GM04503 (cell line): ENCODE measurements at places on chromosomes 3 and 15.
A peak's percentile ranks its signal among the peaks of the same experiment; 100 is the strongest.

- DNase-seq: no peak
Observed at GRCh38 chr3:13492976-13493866, 13.1 kb downstream of the HDAC11 start.

DNA sequence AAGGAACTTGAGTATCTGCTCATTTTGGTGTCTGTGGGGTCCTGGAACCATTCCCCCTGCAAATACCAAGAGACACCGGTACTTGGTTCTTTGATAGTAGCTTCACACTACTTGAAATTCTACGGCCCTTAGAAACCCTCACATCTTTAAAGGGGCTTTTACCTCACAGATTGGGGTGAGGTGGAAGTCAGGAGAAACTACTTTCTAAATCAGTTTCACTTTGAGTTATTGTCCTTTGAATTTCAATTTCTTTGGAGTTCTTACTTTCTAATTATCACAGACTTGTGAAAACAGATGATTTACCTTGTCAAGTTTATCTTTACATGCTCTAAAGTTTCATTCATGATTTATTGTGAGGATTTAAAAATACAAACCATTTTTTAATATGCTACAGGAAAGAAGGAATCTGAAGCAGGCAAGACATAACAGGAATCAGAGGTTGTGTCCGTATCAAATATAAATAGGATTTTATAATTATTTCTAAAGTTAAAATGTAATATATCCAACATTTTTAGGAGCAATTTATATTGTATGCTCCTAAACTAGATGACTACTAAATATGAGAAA is 98.9 kb downstream of the NEDD4 start:
- DNase-seq: no peak

DNA sequence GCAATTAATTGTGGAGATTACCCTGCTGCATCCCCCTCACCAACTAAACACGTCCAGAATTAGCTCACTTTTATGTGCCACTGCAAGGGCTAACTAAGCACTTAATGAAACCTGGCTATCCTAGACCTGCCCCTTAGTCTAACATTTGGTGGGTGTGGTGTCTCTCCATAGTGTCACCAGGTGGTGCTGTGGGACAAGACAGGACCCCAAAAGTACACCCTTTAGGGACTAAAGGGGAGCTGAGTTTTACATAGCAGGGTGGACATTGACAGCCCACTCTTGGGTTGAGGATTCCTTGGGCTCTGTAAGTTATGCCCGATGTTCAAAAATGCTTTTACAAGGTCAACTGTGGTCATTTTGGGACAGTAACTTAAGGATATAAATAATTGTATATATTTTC is 5.7 kb downstream of the DUT start:
- DNase-seq: no peak

DNA sequence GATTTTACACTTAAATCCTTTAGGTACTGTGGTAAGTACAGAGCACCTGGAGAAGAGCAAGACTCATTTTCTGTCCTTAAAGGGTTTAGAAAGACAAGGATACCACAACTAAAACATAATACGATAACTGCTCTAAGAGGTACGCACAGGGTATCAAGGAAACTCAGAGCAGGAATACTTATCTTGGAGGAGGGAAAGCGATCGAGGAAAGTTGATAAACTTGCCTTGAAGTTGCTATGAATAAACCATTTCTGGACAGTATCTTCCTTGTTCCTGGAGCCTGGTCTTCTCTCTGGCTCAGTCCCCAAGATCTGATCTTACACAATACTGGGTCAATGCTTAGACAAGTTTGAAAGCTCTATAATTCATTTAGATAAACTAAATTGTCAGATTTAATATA is 17.6 kb upstream of the GATM start:
- no peak for DNase-seq

- no peak for DNase-seq
Observed at GRCh38 chr15:71811036-71811736, 832 bp downstream of the NR2E3 start.

- no peak for DNase-seq
Observed at GRCh38 chr3:114892880-114893279, 254.2 kb downstream of the ZBTB20 start.

DNA sequence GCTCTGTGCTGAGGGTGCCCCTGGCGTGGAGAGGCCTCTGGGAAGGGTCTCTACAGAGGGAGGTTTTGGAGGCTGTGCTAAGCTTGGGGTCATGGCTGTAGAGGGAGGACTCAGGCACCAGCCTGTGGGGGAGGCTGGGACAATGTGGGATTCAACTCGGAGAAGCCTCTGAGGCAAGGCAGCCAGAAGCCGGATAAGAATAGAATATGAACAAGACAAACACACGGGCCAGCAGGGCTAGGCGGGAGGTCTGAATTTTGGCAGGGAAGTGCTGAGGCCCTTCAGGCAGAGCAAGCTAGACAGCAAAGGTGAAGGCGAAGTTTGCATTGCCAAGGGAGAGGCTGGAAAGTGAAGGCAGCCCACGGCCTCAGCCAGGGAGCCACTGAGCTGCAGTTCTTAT is 612.1 kb upstream of the NR2F2 start:
- no peak for DNase-seq

GRCh38 chr3:160486459-160486869 is 36.9 kb upstream of the TRIM59 start:
- DNase-seq: no peak

DNA sequence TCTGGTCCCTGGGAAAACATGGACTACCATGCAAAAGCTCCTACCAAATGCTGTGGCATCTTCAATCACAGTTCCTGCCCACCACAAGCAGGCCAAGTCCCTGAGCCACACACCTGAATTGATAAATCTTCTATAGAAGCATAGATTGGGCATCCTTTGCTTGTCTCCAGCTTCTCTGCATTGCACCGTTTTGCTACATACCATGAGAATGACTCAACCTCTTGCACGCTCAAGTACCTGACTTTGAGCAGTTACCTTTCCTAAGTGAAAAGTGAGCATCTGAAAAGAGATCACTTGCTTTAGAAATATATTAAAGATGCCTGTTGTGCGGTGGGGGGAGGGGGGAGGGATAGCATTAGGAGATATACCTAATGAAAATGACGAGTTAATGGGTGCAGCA is 31.3 kb downstream of the GATM start:
- DNase-seq: no peak

DNA sequence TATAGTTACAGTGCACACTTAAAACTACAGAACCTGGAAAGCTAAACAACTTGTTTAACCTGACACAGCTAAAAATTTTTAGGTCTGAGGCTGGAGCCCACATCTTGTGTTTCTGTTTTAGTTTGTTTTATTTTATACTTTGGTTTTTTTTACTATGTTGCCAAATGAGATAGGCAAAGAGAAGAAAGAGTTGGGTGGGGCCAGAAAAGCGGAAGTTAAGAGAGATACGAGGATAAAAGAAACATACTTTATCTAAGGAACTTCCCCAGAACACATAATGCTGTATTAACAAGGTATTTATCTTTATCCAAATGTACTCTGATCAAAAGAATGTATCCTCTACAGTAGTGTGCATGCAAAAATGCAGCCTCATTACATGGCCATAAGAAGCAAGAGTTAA is 1145.7 kb downstream of the EPHA3 start:
- no peak for DNase-seq

- DNase-seq: peak; percentile 12
Observed at GRCh38 chr15:52558196-52558595, 10.6 kb downstream of the ARPP19 start.

DNA sequence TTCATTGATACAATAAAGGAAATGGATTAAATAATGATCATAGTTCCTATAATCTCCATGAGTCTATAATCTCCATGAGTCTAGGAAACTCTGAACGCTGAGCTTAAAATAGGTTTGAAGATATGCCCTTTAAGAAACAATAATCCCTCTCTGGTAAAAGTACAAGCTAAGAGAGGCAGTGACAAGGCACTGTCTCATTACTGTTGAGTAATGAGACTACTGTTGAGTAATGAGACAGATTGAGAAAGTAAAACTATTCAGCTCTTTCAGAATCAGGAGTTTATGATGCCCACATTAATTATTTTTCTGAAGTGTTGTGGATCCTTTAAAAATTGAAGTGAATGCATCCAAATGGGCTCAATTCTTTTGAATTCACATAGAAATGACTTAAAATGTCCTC is 235.5 kb upstream of the THRB start:
- DNase-seq: no peak

DNA sequence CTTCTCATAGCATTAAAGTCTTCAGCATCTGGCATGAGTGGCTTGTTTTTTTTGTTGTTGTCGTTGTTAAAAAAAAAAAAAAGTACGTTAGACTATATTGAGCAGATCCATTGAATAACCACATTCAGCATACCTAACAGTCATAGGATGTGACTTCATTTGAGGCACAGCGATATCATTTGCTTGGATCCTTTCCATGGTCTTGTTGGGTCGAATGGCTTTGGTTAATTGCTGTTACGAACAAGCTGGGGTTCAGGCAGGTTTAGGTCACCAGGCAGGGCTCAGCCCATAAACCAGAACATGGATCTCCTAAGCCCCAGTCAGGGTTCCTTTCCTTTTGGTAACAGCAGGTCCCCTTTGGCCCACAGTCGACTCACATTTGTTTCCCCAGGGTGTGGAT is 76.2 kb downstream of the POLR2M start:
- DNase-seq: no peak

- DNase-seq: no peak
Observed at GRCh38 chr15:94164202-94164807, 67.1 kb upstream of the MCTP2 start.

GRCh38 chr3:171257251-171258203 is 202.7 kb downstream of the TNIK start:
- peak; percentile 84 for DNase-seq

GRCh38 chr15:46091860-46092450 is 457.1 kb downstream of the SQOR start:
- DNase-seq: no peak

DNA sequence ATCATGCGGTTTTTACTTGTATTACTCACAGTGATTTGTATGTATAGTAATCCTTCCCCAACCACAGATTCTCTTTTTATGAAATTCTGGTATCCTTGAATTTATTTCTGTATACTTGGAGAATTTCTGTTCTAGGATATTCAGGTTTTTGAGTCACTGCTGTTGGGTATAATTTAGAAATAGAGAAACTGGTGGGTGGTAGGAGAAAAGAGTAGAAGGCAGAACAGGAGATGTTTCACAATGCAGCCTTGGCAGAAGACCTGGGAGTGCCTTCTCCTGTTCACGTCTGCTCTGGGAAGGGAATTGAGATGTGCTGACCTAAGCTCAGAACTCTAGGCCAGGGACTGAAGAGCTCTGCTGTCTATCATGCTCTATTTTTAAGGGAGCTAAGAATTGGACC is 193.6 kb downstream of the EPHB1 start:
- DNase-seq: no peak

DNA sequence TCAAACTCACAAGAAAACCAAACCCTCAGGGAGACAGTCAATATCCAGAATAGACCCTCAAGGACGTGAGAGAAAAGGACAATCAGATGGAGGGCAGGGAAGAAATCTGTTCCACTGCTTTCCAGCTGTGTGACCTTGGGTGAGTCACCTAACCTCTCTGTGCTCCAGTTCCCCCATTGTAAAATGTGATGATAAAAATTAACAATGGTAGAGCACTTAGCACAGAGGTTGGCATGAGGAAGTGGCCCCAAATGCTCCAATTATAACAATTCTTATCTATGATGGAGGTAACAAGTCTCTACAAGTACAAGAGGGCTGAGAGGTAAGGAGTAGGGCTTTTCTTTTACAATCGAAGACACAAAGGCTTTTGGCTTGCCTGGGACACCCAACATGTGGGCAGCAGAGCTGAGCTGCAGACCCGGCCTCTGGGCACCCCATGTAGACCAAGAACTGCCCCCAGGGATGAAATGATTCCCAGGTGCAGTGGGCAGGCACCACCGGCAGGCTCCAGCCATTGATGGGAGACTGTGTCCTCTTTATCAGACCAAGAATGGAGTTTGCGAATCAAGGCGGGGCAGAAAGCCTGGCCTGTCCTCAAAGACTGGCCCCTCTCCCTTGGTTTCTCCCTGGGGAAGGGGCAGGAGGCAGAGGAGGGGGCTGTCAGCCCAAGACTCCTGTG is 22.0 kb downstream of the WNT7A start:
- no peak for DNase-seq

GRCh38 chr3:181183764-181184163 is 194.2 kb upstream of the DNAJC19 start:
- DNase-seq: no peak

DNA sequence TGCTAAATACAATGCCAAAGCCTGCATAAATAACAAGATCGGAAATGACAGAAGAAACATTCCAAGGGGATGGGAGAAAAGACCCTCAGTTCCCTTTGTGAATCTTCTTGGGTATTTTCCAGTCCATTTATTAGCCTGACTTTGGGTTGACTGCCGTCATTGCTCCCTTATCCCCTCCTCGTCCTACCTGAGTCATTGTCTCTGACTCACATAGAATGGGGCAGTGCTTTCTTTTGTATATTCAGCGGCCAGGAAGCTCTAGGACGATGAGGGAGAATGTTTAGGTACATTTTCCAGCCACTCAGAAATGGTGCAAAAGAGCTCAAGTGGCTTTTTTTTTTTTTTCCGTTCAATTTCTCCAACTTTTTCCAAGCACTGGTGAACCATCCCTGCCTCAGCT is 71.6 kb downstream of the KAT2B start:
- no peak for DNase-seq

DNA sequence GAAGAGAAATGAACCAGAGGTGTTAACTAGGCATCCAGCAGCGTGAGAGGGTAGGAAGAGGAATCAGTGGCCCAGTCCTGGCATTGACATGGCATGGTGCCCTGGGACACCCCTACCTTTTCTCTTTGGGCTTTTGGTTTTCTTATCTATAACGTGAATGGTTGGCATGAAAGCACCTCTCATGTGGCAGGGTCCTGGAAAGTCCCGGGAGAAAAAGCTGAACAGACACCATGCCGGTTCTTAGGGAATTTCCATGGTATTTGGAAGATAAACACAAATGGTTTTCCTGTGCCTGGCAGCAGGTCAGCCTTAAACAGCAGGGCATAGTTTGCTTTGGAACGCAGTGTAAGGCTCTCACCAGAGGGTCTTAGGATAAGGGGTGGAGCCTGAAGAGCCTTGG is 15.4 kb downstream of the ARNT2 start:
- no peak for DNase-seq

DNA sequence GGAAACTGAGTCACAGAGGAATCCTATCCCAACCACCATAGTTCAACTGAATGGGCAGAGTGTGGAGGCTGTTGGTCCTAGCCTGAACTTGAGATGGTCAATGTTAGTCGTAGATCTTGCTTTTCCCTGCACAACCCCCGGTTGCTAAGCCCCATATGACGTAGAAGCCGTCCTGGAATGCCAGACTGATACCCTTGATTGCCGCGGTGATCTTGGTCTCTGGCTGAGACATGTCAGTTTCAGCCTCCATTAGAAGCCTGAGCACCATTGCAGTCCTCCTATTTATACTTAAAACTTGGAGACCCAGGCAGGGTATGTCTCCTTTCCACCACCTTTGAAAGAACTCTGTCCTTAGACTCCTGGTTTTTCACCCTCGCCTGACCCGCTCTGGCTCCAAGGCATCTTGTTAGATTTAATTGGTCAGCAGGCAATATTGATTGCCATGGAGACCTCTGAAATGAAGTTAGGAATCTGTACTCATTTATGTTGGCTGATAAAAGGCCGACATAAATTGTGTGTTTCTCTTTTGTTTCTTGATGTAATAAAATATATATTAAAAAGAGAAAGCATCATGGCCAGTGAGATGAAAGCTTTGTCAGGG is 53.4 kb downstream of the RPLP1 start:
- no peak for DNase-seq

- DNase-seq: no peak
Observed at GRCh38 chr3:64138046-64138445, 87.2 kb downstream of the PRICKLE2 start.
